Prostate gland (tissue), 2 donors: ENCODE measurements at places on chromosomes 7 and 10. TPM values are rescaled to one million over a fixed set of nuclear protein-coding genes. Genes with fewer than 3 reads are reported as not detected.

SPDYE2 gene
- 1.8 TPM for total RNA-seq

NUTM2E gene
- not detected for total RNA-seq

ZNF92 gene
- 8.7 TPM for total RNA-seq

CCZ1 gene
- total RNA-seq, result 40.6 TPM

DNA sequence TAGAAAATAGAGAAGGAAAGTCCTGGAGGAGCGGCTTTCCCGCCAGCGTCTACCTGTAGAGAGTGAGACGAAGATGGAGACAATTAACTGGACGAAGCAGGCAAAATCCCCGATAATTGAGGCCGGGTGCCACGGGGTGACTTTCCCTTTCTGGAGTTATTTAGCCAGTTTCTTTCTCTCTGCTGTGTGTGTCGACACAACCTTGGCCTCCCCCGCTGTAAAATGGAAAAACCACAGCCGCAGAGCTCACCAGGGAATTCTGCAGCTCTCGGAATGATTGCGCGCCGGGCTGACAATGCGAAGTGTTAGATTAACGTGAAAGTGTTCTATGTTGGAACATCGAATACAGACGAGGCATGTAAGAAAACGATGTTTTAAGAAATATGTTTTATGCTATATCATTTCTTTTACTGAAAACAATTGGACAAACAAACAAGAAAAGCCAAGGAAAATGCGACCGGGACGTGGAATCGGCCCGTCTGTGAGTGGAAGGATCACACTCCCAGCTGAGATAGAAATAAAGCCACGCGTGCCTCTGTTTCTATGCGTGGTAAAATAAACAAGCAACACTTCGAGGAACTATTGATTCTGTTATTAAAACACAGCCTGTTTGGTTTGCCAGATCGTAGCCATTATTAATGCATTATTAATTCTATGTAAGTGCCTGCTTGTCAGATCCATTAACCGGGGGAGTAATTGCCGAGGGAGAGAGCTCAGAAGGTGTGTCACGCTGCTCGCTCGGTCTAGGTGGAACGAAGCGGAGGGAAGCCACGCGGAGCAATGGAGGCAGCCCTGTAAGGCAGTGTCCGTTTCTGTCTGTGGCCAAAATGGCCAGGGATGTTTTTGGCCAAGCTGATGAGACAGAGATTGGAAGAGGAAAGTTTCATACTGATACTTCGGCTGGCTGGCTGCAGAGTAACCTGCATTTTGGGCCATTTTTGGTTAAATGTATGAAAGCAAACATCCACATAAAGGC is 129.4 kb downstream of the DNAJB6 start:
- DNase-seq, result no peak

DNA sequence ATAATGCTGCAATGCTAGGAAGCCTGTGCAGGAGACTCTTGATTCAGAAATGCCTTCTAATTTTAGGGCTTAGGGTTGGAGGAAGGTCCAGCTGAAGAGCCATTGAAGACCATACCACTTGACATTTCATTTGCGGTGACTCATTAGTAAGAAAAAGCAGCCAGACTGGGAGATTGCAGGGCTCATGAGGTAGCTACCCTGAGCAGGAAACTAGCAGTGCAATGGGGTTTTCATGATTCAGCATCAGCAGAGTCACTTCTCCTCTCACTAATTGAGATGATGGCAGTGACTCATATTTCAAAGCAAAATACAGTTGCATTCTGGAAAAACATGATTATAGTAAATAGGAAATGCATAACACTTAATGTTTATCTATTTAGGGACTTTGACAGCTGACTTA is 434.1 kb downstream of the DNAJB9 start:
- DNase-seq, result no peak

GRCh38 chr10:78178940-78179339 is 145.3 kb downstream of the RPS24 start:
- DNase-seq, result no peak

GRCh38 chr10:79494871-79495705 is 17.2 kb upstream of the EIF5AL1 start:
- no peak for DNase-seq

- DNase-seq, result no peak
Measured at GRCh38 chr10:10663622-10664021, 354.1 kb upstream of the CELF2 start.
